ENCODE measurements at places on chromosomes 12 and 14. TPM values are rescaled to one million over a fixed set of nuclear protein-coding genes. Genes with fewer than 3 reads are reported as not detected.

Gene CARMIL3
- total RNA-seq: not detected

Gene CLEC4C
- total RNA-seq: not detected

Gene PRPF40B
- 5.5 TPM for total RNA-seq

Gene CPSF2
- 37.4 TPM for total RNA-seq

Gene IFNG
- total RNA-seq: not detected

Gene KLRC3
- total RNA-seq: not detected

Gene CEP170B
- 11.0 TPM for total RNA-seq

Gene NINJ2
- not detected for total RNA-seq

Gene EML1
- total RNA-seq: 66.9 TPM

Gene POP5
- total RNA-seq: 58.1 TPM

Gene COX8C
- total RNA-seq: not detected

Gene ATF1
- 18.2 TPM for total RNA-seq

Gene MMP19
- total RNA-seq: 0.32 TPM

Gene SLC8A3
- total RNA-seq: 0.15 TPM

Gene PTPN6
- total RNA-seq: under 0.01 TPM

Gene EFCAB11
- total RNA-seq: 6.2 TPM

Gene TCL1B
- total RNA-seq: not detected

Gene NR1H4
- total RNA-seq: not detected

Gene HOXC4
- total RNA-seq: not detected

Gene KLRC2
- total RNA-seq: not detected

Gene GSG1
- not detected for total RNA-seq

Gene IFNG-AS1
- not detected for total RNA-seq

Gene NGB
- total RNA-seq: not detected
